T-helper 22 cell (primary cell): ENCODE measurements at places on chromosomes 2 and 18.

GRCh38 chr2:188176620-188177019 is 115.1 kb upstream of the GULP1 start:
- no peak for DNase-seq

DNA sequence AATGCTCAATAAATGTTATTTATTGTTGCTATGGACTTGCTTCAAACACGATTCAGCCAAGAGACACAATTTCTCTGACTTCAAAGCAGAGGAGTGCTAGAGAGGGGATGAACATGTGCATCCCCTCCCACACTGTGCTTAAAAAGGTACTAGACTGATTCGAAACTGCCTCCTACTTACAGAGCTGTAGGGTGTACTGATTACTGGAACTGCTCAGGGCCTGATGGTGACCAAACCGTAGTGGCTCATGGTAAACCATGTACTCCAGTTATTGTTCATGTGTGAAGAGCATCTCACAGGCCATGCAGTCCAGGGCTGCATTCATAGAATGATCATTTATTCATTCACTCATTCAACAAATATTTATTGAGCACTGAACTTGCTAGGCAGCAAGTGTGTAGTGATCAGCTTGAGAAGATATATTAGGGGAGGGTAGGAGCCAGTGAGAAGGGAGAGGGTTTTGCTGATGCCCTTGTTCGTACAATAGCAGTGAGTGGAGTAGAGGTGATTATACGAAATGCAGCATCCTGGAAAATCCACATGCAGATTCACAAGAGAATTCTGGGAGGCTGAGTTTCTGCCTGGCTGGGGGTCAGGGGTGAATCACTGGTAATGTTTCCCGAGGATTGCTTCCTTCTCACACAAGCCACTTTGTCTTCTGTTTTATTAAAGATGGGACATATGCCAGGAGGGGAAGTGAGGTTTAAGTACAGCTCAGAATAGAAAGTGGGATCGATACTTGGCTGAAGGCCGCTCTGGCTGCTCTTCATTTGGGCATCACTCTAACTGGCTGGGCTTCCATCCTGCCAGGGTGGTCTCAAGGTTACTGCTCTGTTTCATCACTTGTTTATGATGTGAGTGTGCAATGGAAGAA is 245.4 kb downstream of the RAD51AP2 start:
- DNase-seq, result no peak

DNA sequence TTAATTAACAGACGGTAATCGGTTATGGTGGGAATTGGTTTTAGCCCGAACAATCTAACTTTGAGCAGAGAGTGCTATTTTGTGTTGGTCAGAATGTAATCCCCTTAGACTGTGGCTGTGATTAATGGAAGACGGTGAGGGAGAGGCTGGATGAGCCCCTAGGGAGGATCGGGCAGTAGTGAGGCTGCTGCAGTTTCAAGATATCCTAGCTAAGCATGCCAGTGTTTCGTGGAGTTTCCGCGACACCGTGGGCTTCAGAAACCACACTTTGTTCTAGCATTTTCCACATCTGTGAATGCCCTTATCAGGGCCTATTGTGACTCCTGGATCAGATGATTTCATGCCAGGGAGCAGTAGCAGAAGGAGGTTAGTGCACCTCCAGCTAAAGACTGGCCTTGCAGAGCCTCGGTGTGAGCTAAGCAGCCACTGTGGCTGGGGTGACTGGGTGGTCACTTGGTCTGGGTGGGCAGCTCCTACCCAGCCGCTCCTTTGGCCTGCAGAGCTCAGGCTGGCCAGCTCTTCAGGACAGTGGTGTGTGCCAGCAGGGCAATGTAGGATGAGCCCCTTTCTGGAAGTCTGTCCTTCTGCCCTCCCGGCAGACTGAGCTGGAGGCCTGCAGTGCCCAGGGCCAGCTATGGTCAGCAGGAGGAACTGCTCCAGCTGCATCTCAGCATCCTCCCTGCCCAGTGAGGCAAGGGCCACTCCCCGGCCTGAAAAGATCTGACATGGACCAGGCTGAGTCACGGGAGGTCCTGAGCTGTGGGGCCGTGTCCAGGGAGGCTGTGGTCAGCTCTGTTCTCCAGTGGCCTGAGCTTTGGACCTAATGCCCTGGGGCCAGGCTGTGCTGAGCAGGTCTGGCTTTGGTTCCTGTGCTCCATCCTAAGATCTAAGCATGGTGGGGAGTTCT is 142.6 kb upstream of the GPC1 start:
- no peak for DNase-seq

GRCh38 chr2:237711458-237712150 is 84.2 kb downstream of the LRRFIP1 start:
- DNase-seq, result no peak

- DNase-seq, result no peak
Observed at GRCh38 chr18:45361125-45361851, 254.0 kb upstream of the SLC14A2 start.
